Lung (tissue), 17 donors: ENCODE measurements at places on chromosomes 5 and 9.

- DNase-seq, result no peak
These were observed 120.5 kb upstream of the HMHB1 start for GRCh38 chr5:143691287-143691944.

- DNase-seq, result no peak
These were observed 27.2 kb downstream of the NDUFAF2 start for GRCh38 chr5:60972231-60972630.

GRCh38 chr5:132017738-132018625 lies 6.5 kb upstream of the ACSL6 start:
- DNase-seq, result no peak

DNA sequence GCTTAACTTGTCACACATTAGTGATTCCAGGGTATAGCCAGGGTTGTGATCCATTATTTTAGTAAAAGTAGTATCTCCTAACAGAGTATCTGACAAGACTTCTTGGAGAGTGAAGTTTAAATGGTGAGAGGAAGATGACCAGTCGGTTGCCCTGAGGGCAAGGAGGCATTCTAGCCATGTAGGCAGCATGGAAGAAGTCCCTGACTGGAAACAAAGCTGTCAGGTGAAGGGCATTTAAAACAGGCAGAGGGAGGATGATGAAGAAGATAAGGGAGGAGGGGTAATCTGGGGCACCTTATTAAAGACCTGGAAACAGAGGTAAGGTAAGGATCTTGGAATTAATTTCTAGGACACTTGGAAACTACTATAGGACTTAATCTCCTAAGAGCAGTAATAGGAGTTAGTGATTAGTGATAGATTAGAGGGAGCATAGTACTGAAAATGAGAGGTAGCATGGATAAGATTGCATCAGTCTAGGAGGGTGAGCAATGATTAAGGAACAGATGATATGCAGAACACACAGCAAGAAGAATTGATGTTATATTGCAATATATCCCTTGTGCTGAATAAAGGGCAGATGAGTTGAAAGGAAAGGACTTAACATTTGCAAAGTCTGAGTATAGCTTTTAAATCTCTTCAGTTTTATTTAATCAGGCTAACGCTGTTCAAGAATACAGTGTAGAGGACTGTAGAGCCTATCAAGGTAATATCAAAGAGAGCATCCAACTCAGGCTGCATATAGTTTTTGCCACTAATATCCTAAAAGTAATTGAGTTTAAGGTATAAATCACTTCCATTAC lies 9.6 kb downstream of the KIF2A start:
- no peak for DNase-seq

DNA sequence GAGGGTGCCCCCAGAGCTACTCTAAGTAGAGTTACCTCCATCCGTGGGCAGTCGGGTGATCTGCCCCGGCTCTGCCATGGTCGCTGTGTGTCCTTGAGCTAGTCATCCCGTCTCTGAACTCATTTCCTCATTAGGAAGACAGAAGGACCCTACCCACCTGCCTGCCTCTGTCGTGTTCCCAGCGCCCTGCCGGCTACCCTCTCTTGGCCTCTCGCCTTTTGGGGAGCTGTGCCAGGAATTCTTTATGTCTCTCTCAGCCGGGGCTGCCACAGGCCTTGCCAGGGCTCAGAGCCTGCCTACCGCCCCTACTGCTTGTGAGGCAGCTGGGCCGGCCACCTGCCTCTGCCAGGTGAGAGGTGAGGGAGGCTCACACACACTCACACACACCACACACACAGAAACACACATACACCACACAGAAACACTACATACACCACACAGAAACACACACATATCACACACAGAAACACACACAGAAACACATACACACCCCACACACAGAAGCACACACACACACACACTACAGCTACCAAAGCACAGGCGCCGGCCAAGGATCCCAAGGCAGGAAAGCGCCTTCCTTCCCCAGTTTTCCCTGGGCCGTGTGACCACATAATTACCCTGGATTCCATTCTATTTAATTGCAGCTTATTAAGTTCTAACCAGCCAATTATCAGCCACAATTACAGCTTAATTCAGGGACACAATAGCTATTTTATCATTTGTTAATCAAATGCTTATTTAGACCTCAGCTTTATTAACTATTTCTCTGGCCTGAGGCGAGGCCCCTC lies 41.7 kb downstream of the UNC5A start:
- no peak for DNase-seq

GRCh38 chr9:78676623-78677022 lies 379.7 kb downstream of the PSAT1 start:
- DNase-seq, result no peak

DNA sequence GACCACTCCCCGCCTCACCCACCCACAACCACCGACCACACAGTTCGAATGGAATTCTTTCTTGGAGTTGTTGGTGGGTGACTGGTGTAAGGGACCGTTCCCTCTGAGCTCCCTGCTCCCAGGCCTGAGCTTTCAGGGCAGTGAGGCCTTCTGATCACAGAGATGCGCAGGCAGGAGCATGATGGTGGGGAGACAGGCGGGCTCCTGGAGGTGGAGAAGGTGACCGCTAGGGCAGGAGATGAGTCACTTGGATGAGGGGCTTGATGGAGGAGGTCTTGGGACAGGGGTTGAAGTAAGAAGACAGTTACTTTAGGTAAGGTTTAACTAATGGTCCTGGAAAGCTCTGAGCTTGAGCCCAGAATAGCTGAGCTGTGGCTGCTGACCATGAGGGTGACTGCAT lies 88.5 kb downstream of the HSPA4 start:
- DNase-seq, result no peak
